ENCODE measurements at places on chromosomes 7 and 10. TPM values are rescaled to one million over a fixed set of nuclear protein-coding genes. Genes with fewer than 3 reads are reported as not detected.
A peak's percentile ranks its signal among the peaks of the same experiment; 100 is the strongest.

ASB10 gene
- not detected for total RNA-seq

C10orf90 gene
- 0.22 TPM for total RNA-seq

DNA sequence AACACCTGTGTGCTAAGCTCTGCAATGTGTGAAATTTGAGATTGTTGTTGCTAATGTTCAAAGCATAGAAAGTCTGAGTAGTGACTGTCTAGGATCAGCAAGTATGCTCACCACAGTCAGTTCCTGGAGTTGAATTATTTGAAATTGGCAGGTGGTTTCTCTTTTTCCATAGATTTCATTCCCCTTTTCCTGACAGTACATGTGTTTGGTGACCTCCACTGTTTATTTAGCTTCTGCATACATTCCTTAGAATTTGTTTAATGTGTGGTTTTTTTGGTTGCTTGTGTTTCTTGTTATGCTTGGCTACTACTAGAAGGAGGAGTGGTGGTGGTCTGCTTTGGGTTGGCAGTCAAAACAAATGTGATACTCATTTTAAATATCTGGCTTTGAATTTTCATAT, 52.3 kb downstream of the FOXP2 start:
- no peak for DNase-seq
- no peak overlapping the region for H3K4me3 ChIP-seq
- H3K4me1 ChIP-seq, result no peaks in the 10 kb centered on the region
- no peaks in the 10 kb centered on the region for H3K36me3 ChIP-seq

- no peaks in the 10 kb centered on the region for H3K27me3 ChIP-seq
- no peak overlapping the region for H3K4me3 ChIP-seq
- peak overlapping the region; percentile 82 for H3K27ac ChIP-seq
- peaks cover 6% of the 10 kb centered on the region for H3K4me1 ChIP-seq
- DNase-seq, result peak; percentile 90
- no peaks in the 10 kb centered on the region for H3K36me3 ChIP-seq
These were observed 53.5 kb downstream of the PODXL start for GRCh38 chr7:131502810-131503508.

SEMA3A gene
- total RNA-seq, result 0.29 TPM

GRCh38 chr7:95933618-95934017, 161.3 kb downstream of the DYNC1I1 start:
- H3K4me1 ChIP-seq, result no peaks in the 10 kb centered on the region
- H3K27ac ChIP-seq, result no peak overlapping the region
- H3K36me3 ChIP-seq, result no peaks in the 10 kb centered on the region
- H3K27me3 ChIP-seq, result no peaks in the 10 kb centered on the region
- H3K4me3 ChIP-seq, result no peak overlapping the region

DNA sequence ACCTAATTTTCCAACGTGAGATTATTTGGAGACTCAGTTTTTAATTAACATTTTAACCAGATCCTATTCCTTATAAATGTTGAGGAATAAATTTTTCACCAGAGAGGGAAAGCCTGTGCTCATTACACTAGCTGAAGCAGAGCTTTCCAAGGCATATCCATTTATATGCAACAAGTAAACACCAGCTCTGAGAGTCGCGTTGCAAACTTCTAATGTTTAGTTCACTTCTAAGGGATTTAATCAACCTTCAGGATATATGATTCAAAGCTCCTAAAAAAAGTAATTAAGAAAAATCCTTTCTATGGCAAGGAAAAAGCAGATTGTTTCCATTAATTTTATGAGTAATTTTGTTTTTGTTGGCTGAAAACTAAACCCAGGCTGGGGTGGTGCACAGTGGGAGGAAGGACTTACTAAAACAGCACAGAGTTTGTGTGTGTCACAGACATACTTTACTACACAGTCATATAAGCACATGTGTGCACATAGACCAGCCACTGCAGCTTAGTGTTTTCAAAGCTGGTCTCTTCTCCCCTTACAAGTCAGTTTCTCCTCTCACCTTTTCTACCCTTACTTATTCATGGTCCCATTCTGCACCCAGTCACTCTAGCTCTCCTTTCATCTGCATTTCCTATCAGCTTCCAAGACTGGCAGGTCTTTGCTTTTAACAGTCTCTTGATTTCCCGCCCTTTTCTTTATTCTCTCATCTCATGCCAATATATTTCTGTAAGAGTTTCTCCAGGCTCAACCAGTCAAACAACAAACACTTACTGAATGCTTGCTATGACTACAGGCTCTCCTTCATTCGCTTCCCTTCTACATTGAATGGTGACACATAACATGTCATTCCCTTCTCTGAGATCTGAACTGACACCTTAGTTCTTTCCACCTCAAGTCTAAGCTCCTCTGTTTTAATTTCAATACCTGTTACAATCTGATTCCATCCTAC, 81.1 kb upstream of the FZD1 start:
- DNase-seq, result no peak
- no peak overlapping the region for H3K27ac ChIP-seq
- H3K4me1 ChIP-seq, result no peaks in the 10 kb centered on the region
- no peaks in the 10 kb centered on the region for H3K36me3 ChIP-seq
- no peaks in the 10 kb centered on the region for H3K27me3 ChIP-seq
- no peak overlapping the region for H3K4me3 ChIP-seq

DNA sequence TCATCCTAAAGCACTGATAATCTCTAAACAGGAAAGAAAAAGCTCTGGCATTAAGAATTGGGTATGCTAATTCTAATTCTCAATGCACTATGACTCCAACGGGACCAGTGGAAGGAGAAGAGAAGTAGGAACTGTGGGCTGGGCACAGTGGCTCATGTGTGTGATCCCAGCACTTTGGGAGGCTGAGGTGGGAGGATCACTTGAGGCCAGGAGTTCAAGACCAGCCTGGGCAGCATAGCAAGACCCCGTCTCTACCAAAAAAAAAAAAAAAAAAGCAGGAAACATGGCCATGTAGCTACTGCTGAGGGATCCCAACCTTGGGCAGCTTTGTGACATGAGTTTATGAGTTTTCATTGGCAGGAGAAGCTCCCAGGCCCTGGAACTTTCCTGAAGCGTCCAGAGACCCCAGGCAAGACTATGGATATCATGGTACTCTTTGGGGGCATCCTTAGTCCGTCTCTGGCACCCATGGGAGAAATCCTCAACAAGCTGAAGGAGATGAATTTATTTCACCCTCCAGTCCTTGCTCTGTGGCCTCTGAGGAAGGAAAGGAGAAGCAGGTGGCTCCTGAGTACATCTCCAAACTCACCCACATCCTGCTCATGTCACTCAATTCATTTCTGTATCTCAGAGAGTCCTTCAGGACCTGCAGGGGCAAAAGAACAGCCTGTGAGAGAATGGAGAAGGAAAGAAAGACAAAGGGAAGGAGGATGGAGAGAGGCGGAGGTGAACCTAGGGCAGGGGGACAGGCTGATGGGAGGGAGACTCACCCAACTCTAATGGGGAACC, 99.5 kb downstream of the SPDYE5 start:
- no peak overlapping the region for H3K4me3 ChIP-seq
- H3K27ac ChIP-seq, result no peak overlapping the region
- H3K27me3 ChIP-seq, result no peaks in the 10 kb centered on the region
- H3K4me1 ChIP-seq, result no peaks in the 10 kb centered on the region
- peaks cover 4% of the 10 kb centered on the region for H3K36me3 ChIP-seq
- no peak for DNase-seq

DNA sequence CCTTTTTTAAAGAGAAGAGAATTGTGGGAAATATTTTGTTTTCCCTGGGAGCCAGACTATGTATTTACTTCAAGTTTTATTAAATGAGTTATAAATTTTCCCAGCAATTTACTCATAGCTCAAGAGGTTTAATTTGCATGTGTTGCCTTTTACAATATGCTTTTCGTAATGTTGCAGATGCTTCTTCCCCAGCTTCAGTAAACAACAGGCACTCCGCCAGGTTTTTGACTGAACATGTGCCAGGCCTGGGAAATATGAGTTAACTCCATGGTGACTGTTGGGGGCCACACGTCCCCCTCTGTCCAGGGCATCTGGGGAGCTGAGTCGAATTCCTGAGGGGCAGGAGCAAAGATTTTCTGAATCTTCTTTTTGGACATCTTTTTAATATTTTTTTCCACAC, 545.7 kb downstream of the LRMDA start:
- H3K36me3 ChIP-seq, result no peaks in the 10 kb centered on the region
- DNase-seq, result no peak
- no peak overlapping the region for H3K4me3 ChIP-seq
- no peaks in the 10 kb centered on the region for H3K4me1 ChIP-seq
- H3K27me3 ChIP-seq, result no peaks in the 10 kb centered on the region

GRCh38 chr10:71395621-71396020, 1.1 kb upstream of the CDH23 start:
- no peak overlapping the region for H3K4me3 ChIP-seq
- no peak for DNase-seq
- peaks cover 12% of the 10 kb centered on the region for H3K4me1 ChIP-seq
- no peaks in the 10 kb centered on the region for H3K36me3 ChIP-seq
- H3K27ac ChIP-seq, result no peak overlapping the region

- H3K36me3 ChIP-seq, result no peaks in the 10 kb centered on the region
- no peak for DNase-seq
- no peaks in the 10 kb centered on the region for H3K4me1 ChIP-seq
- H3K27ac ChIP-seq, result no peak overlapping the region
- no peak overlapping the region for H3K4me3 ChIP-seq
These were observed 22.0 kb upstream of the UBE3C start for GRCh38 chr7:157116762-157117161.

- no peak overlapping the region for H3K4me3 ChIP-seq
- no peaks in the 10 kb centered on the region for H3K36me3 ChIP-seq
- H3K27me3 ChIP-seq, result no peaks in the 10 kb centered on the region
- no peak overlapping the region for H3K27ac ChIP-seq
- H3K4me1 ChIP-seq, result no peaks in the 10 kb centered on the region
These were observed 588.0 kb upstream of the LRRN3 start for GRCh38 chr7:110502888-110503465.

HYAL4 gene
- total RNA-seq, result not detected

- no peaks in the 10 kb centered on the region for H3K4me1 ChIP-seq
- no peak overlapping the region for H3K4me3 ChIP-seq
- no peaks in the 10 kb centered on the region for H3K36me3 ChIP-seq
- H3K27me3 ChIP-seq, result no peaks in the 10 kb centered on the region
- H3K27ac ChIP-seq, result no peak overlapping the region
These were observed 82.3 kb upstream of the ADRB1 start for GRCh38 chr10:113961182-113962031.

GRCh38 chr7:10655031-10655430, 318.6 kb upstream of the PHF14 start:
- no peaks in the 10 kb centered on the region for H3K27me3 ChIP-seq
- H3K27ac ChIP-seq, result no peak overlapping the region
- H3K36me3 ChIP-seq, result no peaks in the 10 kb centered on the region
- H3K4me1 ChIP-seq, result no peaks in the 10 kb centered on the region

- H3K4me1 ChIP-seq, result no peaks in the 10 kb centered on the region
- no peak overlapping the region for H3K27ac ChIP-seq
- no peak overlapping the region for H3K4me3 ChIP-seq
These were observed 74.4 kb downstream of the MYL10 start for GRCh38 chr7:101554584-101555268.

DNA sequence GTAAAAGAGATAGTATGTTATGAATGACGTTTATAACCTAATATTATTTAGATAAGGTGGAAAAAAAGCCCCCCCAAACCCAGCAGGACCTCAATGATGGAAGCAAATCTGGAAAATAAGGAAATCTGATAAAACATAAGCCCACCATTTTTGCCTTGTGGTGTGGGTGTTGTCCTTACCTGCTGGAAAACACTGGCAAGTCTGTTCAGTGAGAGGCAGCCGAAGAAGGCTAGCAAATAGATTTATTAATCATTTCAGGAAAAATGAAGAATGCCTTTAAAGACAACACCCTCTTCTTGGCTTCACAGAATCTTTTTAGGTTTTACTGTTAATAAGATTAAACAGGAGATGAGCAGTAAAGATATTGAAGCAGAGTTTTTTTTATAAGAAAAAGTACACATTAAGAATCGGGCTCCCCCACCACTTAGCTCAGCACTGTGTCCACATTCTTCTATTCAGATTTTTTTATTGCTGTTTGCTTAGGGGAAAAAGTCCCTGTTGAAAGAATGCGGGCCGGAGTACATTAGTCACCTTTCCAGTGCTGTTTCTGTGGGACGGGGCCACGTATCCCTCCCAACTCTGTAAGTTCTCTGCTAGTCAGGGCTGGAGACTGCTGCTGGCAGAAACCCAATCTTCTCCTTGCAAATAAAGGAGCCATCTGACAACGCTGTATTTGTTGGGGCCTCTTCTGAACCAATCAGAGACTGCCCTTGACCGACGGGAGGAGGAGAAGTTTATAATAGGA, 104.1 kb downstream of the EVX1 start:
- no peak for DNase-seq
- H3K4me1 ChIP-seq, result no peaks in the 10 kb centered on the region
- no peaks in the 10 kb centered on the region for H3K27me3 ChIP-seq
- H3K4me3 ChIP-seq, result no peak overlapping the region

GRCh38 chr7:120185940-120186682, 86.9 kb upstream of the KCND2 start:
- DNase-seq, result no peak
- H3K36me3 ChIP-seq, result no peaks in the 10 kb centered on the region
- no peak overlapping the region for H3K27ac ChIP-seq
- no peaks in the 10 kb centered on the region for H3K4me1 ChIP-seq
- H3K4me3 ChIP-seq, result no peak overlapping the region

DNA sequence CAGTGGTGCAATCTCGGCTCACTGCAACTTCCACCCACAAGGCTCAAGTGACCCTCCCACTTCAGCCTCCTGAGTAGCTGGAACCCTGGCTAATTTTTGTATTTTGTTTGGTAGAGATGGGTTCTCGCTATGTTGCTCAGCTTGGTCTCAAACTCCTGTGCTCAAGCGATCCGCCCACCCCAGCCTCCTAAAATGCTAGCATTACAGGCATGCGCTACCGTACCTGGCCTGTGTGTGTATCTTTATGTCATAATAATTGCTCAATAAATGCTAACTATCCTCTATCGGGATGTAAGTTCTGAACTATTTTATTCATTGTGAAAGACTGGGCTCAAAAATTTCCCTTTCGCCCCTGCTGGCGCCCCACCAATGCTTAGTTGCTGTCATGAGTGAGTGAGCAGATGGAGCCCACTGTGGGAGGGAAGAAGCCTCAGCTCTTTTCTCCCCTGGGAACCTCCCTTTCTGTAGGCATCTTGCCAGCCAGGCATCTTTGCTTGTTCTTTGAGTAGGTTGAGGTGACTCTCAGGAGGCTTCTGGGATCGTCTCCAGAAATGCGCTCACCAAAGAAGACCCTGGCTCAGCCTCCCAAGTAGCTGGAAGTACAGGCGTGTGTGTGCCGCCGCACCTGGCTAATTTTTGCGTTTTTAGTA, 38.3 kb downstream of the CAMK1D start:
- no peaks in the 10 kb centered on the region for H3K4me1 ChIP-seq
- no peaks in the 10 kb centered on the region for H3K27me3 ChIP-seq
- no peak overlapping the region for H3K27ac ChIP-seq
- H3K4me3 ChIP-seq, result no peak overlapping the region

DNA sequence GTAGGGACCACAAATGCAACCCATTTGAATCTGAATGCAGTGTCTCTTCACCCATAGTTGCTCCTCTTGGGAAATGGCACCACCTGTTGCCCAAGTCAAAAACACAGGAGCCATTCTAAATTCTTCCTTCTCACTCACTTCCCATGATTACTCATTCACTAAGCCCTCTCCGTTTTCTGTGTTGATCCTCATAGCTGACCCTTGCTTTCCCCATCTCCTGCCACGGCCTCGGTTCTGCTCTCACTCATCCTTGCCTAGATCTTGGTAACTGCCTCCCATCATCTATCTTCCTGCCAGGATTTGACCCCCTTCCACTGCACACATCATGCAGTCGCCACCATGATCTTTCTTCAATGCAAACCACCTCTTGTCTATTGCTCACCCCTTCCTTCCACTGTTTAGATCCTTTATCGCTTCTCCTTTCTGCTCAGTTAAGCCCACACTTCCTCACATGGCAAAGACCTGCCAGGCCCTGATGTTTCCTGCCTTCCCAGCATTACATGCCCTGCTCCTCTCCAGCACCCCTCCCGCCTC, 19.0 kb upstream of the CPN1 start:
- DNase-seq, result peak; percentile 34
- H3K36me3 ChIP-seq, result no peaks in the 10 kb centered on the region
- no peak overlapping the region for H3K4me3 ChIP-seq

SPDYE8 gene
- total RNA-seq, result not detected

- H3K27me3 ChIP-seq, result no peaks in the 10 kb centered on the region
- no peaks in the 10 kb centered on the region for H3K4me1 ChIP-seq
- no peak overlapping the region for H3K27ac ChIP-seq
These were observed 20.2 kb upstream of the PDGFA start for GRCh38 chr7:539731-540411.

Measured in right lobe of liver (tissue), 6 donors.